ENCODE measurements at places on chromosomes 5 and 9.

DNA sequence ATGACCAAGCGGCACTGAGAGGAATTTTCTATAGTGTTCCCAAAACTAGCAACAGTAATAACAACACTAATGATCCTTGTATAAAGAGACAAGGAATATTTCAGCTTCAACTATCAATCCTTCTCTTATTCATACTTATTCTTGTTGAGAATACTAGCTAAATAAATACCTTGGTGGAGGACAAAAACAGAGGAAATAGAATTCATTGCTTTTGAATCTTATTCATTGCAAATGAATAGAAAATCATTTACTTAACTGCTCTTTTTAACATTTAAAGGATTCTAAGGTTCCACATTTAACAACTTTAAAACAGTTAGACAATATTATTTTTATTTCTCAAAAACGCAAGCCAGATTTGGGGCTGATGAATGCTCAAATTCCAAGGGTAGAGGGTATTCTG lies 22.4 kb downstream of the SKIC3 start:
- no peak for DNase-seq

DNA sequence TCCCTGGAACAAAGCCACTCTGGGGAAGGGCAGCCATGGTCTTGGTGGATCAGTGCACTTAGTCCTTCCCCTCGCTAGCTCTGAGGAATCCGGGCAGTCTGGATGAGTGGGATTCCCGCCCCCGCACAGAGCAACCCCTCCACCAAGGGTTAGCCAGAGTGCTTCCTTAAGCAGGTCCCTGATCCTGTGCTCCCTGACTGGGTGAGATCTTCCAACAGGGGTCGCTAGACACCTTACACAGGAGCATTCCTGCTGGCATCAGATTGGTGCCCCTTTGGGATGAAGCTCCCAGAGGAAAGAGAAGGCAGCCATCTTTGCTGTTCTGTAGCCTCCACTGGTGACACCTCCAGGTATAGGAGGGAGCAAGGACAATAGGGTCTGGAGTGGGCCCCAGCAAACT lies 228.8 kb downstream of the AP3B1 start:
- DNase-seq, result no peak

DNA sequence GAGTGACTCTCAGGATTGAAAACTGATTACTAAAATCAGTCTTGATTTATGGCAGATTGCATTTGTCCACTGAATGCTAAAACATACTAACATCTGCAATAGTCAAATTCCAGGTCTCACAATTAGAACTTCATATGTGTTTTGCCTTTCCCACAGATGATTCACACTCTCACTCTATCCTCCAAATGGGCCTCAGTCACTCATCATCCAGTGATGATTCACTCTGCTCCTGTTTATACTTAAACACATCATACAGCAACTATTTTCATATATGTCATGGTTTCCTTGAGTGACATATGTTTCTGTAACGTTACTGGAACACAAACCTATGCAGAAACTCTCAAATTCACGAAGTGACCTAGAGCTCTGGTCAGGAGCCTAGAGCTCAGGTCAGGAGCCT lies 512.9 kb downstream of the HINT1 start:
- DNase-seq, result no peak

GRCh38 chr9:34988218-34989002 lies 1.1 kb upstream of the DNAJB5 start:
- DNase-seq, result peak; percentile 27

DNA sequence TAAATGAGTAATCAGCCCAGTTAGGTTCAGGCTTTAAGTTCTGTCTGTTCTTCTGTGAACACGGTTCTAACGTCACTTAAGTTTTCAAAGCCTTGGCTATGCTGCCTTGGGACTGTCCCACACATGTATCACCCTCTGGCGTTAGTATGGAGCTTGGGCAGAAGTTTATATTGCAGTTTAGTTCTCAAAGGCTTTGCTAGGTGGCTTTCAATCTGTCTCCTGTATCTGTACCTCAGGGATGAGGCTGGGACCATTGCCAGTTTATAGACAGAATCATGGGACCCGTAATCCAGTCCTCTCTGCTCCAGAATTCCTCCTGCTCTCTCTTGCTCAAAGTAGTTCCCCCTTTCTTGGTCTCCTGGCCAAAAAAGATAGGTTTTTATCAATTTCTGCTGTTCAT lies 12.1 kb downstream of the C9orf40 start:
- DNase-seq, result no peak

DNA sequence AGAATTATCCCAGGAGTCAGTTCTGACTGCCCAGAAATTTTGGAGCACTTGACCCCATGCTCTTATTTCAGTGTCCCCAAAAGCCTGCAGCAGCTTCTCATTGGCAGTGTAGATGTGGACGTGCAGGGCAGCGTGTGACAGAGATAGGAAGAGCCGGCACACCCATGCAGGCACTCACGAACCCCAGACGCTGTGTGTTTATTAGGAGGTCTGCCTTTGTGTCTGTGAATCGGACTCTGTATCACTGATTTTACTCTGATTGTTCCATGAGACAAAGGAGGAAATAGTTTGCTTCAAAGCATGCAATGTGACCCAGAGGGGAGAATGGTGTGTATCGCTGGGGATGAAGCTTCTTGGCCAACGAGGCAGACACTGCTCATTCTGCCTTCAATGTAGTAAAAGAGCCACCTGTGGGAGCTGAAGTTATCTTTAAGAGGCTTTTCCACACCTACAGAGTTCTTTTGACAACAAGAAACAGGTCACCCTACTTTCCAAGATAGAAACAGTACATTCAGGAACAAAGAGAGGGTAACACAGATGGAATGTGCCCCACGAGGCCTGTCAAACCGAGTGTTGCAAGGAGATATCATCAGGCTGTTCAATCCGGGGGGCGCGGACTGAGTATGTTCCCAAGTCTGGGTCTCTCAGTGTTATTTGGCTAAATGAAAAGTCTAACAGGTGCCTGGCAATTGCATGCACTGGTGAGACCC lies 224.0 kb downstream of the NTRK2 start:
- DNase-seq, result no peak

GRCh38 chr5:135628771-135629563 lies 50.2 kb upstream of the CXCL14 start:
- no peak for DNase-seq

DNA sequence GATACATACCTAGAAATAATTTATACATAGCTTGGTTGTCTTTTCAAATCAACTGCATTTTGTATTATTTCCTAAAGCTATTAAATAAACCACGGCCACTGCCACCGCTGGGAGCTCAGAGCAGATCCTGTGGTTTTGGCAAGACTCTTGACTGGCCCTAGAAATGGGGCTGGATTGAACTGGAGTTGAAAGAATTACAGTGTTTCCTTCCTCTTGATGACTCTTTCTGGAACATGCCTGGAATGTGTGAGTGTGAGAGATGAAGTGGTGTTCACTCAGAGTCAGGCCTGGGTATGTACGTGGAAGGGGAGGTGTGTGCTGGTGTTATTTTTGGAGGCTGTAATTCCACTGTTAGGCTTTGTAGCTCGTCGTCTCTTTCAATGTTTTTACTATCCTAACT lies 45.9 kb downstream of the TEK start:
- no peak for DNase-seq

DNA sequence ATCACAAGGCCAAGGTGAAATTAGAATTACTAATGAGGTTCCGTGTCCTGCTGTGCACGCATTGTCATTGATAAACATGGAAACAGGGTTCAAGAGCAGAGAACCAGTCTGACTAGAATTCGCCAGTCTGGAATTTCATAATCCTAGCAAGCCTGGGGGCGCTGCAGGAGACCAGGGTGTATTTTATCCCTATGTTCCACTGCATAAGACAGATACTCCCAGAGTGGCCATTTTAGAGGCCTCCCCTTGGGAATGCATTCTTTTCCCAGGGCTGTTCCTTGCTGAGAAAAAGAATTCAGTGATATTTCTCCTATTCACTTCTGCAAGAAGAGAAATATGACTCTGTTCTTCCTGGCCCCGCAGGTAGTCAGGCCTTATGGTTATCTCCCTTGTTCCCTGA lies 1387.7 kb downstream of the MAT2B start:
- no peak for DNase-seq

- DNase-seq, result no peak
Observed at GRCh38 chr9:76143834-76144233, 250.4 kb downstream of the RFK start.

DNA sequence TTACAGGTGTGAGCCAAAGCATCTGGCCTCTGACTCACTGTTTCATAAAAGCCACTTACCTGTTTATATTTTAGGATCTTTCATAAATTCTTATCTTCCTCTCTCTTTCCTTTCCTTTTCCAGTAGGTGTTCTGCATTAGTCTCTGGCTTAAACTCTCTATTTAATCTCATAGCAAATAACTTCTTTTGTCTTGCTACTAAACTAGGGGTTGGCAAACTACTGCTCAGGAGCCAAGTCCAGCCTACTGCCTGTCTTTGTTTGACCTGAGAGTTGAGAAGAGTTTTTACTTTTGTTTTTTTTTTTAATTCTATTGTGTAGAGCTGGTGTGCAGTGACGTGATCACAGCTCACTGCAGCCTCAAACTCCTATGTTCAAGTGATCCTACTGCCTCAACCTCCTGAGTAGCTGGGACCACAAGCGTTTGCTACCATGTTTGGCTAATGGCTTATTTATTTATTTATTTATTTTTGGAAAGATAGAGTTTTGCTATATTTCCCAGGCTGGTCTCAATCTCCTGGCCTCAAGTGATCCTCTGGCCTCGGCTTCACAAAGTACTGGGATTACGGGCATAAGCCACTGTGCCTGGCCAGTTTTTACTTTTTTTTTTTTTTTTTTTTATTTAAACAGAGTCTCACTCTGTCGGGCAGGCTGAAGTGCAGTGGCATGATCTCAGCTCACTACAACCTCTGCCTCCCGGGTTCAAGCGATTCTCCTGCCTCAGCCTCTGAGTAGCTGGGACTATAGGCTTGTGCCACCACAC lies 5.4 kb upstream of the NDFIP1 start:
- no peak for DNase-seq

DNA sequence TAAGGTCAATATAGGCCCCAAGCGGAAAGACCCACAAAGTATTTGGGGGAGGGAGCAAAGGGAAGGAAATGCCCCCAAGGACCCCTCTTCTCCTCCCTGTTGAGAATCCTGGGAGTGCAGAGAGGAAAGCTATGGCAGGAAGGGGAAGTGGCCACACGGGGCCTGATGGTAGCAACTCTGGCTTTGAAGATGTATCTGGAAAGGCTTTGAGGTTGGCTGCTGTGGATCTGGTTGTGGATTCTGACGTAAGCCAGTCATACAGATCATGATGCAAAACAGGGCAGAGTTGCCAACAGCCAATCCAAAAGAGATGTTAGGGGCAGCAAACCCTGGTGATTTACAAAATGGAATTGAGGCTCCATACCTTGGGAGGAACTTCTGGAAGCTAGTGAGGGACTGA lies 108.8 kb downstream of the PRKACG start:
- no peak for DNase-seq

GRCh38 chr5:36683821-36684434 lies 77.5 kb downstream of the SLC1A3 start:
- DNase-seq, result no peak

- DNase-seq, result no peak
Observed at GRCh38 chr5:157862183-157862851, 3.4 kb upstream of the CLINT1 start.

DNA sequence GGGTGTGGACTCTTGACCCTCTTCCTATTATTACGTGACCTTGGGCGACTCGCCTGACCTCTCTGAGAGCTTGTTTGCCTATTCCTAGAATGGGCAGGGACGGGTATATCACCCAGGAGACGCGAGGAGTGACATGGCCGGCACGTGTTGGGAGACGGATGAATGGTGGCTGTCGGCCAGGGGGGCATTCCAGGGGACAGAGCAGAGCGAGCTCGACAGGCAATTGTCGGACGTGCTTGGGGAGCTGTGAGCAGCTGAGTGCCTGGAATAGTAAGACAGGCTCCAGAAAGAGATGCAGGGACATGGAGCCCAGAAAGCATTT lies 29.3 kb upstream of the UNC5A start:
- DNase-seq, result no peak

DNA sequence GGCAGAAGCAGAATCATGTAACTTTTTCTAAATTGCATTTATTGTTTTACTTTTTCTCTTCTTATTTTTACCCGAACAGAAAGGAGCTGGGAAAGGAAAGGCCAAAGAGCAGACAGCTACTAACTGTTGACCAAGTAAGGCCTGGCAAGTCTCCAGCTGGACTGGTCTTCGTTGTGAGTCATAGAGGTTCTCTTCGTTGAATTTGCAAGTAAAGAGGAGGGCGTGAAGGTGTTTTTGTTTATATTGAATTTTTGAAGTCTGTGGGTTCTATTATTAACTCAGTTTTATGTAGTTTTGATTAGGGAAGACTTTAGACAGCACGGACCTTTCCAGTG lies 416.5 kb upstream of the CCNH start:
- DNase-seq, result no peak

DNA sequence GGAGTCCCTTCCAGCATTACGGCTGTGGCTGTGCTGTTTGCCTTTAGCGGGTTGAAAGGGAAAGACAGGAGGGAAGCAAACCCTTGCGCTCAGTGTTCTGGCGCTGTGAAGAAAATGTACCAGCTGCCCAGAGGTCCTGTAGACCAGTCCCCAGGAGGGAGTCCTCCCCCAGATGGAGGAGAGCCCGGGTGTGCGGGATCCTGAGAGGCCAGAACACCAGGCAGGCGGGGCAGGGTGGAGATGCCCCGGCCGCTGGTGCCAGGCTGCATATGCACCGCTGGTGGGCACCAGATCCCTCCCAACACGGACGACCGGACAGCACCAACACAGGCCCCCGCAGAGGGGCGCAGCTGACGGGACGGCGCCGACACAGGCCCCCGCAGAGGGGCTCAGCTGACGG lies 37.2 kb upstream of the SLC9A3 start:
- DNase-seq, result no peak

- no peak for DNase-seq
Observed at GRCh38 chr5:67199859-67200258, 3.3 kb upstream of the CD180 start.

GRCh38 chr9:6605202-6605601 lies 40.3 kb downstream of the GLDC start:
- no peak for DNase-seq

GRCh38 chr9:4691795-4692194 lies 12.4 kb downstream of the CDC37L1 start:
- no peak for DNase-seq

DNA sequence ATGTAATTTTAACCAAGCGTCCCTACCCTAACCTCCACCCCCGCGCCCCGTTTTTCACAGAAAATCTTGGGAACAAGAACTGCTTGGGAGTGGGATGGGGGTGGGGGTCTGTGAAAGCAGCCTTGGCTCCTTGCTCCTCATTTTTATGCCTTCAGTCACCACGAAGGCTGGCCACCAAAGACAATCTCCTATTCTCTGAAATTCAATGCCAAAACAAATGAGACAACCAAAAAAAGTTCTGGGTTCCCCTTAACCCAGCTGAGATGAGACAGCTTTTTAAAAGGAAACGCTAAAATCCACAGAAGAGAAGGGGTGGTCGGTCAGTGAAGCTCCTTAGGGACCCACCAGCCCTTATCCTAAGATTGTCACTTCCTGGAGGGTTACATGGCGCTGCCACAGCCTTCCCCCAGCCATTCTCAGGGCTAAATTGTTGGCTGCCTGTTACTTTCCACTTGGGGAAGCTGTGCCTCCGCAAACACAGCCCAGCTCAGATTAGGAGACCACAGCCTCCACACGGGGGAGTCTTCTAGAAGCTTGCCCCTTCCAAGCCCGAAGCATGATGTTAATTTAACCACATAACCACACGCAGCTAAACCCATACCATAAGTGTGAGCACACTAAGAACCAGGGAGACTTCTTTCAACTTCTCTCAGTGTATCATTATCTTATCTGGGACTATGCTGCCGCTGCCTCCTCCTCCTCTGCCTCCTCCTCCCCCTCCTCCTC lies 136.3 kb downstream of the FOXD1 start:
- no peak for DNase-seq

Data from NCI-H1092 (cell line).